ENCODE measurements at places on chromosomes 4 and X.

GRCh38 chr4:29309050-29309449, 1411.1 kb upstream of the PCDH7 start:
- no peak for DNase-seq

GRCh38 chrX:54181202-54181953, 1.7 kb downstream of the FAM120C start:
- DNase-seq: no peak

DNA sequence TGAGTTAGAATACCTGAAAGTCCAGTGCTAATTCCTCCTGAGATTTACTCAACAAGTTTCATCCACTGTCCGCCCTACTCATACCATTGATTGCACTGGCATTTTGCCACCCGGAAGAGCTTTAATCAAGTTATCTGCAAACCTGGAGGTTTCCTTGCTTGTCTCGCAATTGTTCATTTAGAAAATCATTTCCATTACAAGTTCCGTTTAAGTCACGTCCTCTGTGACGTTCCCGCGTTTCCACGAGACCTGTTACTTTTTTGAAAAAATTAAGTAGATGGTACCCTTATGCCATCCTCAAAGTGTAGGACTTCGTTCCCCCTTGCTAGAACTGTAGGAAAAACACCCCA, 761 bp upstream of the FRYL start:
- no peak for DNase-seq

DNA sequence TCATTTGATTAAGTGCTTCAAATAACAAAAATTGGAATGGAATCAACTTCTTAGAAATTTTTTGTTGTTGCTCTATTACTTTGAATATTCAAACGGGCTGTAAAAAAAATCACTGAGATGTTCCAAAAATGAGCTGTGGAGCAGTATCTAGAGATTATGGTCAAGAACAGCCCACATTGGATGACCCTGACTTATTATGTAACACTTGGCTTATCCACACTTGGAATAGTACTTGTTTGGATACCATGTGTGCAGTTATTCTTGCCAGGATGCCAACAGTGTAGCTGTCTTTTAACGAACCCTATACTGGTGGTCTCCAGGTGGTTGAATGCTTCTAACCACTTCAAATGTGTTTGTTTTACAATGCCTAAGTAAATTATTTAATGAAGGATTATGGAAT, 64.9 kb upstream of the CAMK2D start:
- no peak for DNase-seq

DNA sequence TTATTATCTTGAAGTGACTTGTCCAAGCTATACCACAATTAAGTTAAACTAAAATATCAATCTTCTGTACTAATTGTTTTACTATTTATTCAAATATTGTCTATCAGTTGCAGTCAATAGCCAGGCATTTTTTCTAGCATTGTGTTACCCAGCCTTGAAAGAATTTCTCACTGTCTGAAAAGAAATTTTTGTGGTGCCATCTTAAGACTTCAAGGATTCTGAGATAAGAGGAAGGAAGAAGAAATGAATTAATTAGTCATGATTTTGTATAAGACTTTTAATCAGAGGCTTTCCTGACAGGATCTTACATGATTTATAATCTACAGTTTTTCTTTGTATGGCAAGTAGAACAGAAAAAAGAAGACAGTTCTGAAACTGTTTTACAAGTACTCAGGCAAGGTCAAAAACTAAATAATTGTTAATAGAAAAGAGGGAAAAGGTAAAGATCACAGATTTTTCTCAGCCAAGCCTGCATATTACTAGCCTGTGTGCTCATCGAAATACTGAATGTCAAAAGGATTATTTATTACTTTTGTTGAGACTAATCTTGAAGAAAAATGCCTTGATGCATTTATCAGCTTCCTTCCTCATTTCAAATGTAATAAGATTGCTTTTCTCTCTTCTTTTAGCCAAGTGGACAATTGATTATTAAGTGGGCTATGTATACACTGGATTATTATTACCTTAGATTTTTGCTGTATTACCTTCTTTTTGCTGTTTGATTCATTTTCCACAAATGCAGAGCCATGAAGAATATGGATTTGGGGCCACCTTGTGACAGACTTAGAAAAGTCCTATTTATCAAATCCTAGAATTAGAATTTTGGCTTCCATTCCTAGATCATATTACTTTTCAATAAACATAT, 53.8 kb downstream of the CXCL1 start:
- DNase-seq: no peak

GRCh38 chr4:146548443-146548842, 26.7 kb upstream of the SLC10A7 start:
- DNase-seq: no peak

GRCh38 chr4:184647266-184648053, 1.8 kb downstream of the CASP3 start:
- DNase-seq: no peak

- DNase-seq: no peak
Observed at GRCh38 chr4:106370214-106370613, 1.6 kb upstream of the GIMD1 start.

DNA sequence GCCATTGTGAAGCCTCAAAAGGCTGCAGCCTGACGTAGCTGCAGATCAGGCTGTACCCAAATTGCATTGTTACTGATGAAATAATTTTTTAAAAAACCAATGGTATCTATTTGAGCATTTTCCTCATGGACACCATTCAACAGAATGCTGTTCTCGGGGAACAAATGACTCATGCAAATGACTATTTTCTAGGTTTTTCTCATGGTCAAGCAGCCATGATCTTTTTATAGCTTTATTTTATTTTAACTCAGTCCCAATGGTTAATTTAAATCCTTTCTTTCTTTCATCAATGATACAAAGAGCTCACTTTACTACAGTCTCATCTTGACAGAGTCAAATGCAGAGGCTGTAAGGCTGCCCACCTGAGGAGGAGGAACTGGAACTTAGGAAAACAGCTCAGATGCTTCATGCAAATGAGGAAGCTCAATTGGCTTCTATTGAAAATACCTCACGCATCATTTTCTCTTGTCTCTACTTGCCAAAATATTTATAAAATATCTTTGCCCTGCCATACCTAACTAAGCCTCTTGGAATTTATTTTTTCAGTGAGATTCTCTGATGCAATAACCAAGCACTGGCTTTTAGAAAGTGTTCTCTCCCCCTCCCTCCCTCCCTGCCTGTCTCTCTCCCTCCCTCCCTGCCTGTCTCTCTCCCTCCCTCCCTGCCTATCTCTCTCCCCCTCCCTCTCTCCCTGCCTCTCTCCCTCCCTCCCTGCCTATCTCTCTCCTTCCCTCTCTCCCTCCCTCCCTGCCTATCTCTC, 81.0 kb downstream of the SORBS2 start:
- DNase-seq: no peak

- no peak for DNase-seq
Observed at GRCh38 chr4:52102587-52102986, 51.5 kb downstream of the SPATA18 start.

DNA sequence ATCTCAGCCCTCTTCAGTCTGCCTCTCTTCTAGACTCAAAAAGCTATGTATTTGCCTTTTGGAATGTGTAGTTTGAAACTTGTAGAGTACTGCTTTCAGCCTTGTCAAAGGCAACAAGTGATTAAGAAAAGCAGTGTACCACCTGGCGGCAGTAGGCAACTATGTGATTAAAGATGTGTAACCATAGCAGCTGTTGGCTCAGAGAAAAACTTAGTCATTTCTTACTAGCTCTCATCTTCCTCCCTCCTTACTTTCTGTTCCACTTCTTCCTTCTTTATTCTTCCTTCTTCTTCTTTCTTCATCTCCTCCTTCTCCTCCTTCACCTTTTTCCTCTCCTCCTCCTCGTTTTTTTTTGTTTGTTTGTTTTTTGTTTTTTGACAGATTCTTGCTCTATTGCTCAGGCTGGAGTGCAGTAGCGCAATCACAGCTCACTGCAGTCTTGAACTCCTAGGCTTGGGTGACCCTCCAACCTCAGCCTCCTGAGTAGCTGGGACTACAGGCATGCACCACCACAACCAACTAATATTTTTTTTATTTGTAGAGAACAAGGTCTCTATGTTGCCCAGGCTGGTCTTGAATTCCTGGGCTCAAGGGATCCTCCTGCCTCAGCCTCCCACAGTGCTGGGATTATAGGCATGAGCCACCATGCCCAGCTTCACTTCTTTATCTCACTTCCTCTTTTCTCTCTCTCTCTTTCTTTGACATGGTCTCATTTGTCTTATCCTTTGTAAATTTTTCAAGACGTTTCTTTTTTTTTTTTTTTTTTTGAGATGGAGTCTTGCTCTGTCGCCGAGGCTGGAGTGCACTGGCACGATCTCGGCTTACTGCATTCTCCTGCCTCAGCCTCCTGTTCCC, 32.6 kb downstream of the ABHD18 start:
- no peak for DNase-seq

DNA sequence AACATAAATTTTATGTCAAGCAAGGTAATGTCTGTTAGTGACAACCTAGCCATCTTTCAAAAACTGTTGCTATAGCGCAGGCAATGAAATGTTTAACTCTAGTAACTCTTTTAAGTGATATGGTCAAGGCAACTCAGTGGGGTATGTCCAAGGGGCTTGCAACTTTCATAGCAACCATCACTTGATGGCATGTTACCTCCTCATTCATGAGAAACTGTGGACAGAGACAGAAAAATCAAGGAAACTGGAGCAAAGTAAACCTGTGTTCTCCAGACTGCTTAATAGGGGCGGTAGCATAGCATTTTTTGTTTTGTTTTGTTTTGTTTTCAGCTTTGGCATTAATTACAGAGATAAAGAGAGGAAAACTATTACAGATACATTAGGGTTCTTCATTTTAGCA, 1456.8 kb upstream of the AGA start:
- DNase-seq: no peak

DNA sequence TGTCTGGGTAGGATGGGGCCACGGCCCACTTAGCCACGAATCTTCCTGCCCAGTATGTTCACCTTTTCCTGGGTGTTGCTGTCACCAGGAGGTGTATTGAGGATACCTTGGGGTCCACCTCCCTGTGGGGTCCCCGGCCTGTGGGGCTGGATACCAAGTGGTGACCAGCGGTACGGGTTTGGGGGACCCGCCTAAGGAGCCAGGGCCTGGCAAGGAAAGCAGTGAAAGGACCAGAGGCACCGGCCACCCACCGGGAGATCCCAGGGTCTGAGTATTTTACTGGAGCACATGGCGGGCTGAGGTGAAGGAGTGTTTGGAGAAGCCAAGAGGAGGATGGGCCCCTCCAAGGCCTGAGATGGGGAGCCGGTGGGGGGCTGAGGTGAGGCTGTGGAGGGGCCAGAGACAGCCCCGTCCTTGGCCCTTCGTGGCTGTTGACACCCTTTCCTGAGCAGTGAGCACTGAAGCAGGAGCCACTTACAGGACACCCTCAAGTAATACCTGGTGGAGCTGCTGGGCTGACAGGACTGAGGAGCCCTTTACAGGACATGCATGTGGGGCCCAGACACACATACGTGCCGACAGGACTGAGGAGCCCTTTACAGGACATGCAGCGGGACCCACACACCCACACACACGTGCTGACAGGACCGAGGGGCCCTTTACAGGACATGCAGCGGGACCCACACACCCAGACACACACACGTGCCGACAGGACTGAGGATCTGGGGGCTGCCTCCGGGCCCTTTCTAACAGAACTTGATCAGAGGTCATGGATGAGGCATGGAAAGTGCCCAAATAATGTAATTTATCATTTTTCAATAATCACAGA, 38.4 kb downstream of the TMEM271 start:
- DNase-seq: no peak

GRCh38 chr4:38562751-38563198, 101.2 kb upstream of the KLF3 start:
- no peak for DNase-seq

DNA sequence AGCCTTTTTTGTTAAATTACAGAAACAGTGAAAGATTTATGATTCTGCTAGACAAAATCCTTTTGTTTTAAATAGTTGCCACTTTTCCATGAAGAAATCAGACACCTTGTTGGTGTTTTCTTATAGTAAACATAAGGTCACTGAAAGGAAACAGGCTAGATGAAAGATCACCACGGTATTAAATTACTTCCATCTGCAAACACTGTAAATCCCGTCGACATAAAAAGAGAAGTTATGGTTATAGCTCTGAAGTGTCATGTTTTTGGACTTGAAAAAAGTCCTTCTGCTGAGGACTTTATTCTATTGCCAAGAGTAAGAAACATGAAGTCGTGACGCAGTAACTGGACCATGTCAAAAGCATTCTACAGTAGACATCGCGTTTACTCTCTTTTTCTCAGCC, 567.6 kb upstream of the SLIT2 start:
- DNase-seq: no peak

DNA sequence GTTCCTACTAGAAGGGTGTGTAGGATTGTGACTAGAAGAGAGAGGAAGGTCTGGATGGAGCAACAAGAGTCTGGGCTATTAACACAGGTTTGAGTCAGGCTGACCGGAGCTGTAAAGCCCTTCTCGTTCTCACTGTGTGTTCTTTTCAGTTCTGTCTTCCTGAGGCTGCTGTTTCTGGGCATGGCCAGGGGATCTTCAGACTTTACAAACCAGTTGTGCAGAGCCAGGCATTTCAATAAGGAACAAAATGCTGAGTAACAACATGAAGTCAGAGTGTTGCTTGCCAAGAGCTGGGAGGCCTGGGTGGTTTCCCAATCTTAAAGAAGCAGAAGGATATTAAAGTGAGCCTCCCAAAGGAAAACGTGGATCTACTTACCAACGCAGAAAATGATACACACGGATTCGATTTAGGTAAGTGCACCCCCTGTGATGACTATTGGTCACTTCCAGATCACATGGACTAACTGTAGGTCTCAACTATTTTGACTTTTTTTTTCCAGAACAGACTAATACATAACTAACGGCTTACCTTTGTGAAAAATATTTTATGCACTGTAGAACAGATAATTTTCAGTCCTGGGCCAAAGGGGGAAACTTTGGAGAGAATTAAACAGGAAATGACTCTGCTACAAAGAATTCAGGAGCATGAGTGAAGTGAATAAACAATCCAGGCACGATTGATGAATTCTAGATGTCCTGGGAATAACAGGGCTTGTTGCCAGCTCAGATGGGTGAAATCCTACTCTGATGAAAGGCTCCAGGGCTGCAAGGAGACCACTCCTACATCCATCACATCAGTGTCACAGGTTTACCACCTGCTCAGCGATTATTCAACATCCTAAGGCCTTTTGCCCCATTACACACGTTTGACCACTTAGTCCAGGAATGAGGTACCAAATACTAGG, 94.5 kb downstream of the ANXA3 start:
- peak; percentile 35 for DNase-seq

- DNase-seq: no peak
Observed at GRCh38 chr4:20311856-20312255, 60.2 kb downstream of the SLIT2 start.

DNA sequence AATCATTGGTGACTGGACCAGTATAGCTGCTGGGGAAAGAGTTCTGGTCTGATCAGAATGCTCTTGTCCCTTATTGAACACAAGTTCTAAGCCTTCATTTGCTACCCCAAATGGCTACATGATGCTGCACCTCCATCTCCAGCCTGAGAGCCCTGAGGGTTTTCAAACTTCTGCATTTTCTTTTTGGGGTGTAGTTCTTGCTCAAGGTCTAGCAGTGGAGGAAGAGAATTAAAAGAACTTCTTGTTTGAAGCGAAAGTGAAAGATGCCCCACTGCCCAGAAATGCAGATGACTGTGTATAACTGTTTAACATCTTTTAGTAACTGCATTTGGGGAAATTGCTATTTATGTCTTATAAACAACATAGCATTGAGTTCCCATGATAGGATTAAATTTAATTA, 38.5 kb downstream of the LAMTOR3 start:
- no peak for DNase-seq

All from omental fat pad (tissue), 4 donors.